ENCODE measurements at places on chromosomes 16 and 17.

DNA sequence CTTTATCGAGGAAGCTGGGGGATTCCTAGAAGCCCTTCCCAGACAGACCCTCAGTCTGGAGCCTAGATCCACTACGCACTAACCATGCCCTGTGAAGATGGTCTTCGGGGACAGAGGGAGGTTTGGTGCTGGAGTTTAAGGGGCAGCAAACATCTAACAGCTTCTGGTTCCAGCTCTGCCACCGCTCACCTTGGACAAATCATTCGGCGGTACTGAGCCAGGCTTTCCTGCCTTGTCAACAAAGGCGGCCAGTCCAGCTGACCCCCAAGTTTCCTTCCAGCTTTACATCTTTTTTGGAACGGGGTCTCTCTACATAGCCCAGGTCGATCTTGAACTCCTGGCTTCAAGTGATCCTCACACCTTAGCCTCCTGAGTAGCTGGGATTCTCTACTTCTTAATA is 369 bp upstream of the GJD3 start:
- no peak for DNase-seq

DNA sequence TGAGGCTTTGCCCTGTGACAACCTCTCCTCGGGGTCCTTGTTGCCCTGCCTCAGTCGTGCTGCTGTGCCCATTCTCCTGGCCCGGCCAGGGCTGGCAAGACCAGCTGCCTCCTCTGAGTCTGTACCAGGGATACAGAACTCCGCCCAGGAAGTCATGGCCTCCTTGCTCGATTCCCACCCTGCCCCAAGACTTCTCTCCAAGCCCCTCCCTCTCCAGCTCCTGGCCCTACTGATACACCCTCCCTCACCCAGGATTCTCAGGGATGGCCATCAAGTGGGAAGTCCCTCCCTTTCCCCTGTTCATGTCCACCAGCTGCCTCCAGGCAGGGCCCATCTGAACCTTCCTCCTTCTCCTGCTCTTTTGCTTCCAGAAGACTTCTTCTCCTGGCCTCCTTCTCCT is 11.2 kb upstream of the TMEM208 start:
- no peak for DNase-seq

GRCh38 chr17:58054641-58055040 is 28.6 kb upstream of the DYNLL2 start:
- DNase-seq, result no peak

DNA sequence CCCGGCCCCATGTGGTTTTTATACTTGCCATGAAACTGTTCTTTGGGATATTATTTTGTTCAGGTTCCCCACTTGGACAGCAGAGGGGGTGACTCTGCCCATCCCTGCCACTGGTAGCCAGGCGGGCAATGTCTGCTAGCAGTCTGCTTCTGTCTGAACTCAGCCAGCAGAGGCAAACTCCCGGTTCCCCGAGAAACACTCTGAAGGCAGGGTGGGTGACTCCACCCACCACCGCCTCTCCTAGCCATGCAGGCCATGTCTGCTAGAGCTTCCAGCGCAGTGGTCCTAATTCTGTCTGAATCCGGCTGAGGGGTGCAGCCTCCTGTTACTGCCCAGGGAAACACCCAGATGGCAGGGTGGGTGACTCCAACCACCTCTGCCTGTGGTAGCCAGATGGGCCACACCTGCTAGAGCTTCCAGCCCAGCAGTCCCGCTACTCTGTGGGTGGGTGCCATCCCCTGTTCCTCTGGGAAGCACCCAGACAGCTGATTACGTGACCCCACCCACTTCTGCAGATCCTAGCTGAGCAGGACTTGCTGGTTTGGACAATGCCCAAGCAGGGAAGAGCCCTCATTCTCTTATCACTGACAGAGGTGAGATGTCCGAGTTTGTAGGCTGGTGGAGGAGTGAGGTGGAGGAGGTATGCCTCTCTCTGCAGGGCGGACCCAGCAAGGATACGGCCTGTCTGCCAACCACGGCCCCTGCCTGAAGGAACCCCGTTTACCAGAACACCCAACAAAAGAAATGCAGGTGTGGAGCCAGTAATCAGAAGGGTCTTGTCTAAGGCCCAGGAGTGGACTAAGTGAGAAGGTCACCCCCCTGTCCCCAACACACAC is 22.4 kb downstream of the NLRP1 start:
- DNase-seq, result no peak

DNA sequence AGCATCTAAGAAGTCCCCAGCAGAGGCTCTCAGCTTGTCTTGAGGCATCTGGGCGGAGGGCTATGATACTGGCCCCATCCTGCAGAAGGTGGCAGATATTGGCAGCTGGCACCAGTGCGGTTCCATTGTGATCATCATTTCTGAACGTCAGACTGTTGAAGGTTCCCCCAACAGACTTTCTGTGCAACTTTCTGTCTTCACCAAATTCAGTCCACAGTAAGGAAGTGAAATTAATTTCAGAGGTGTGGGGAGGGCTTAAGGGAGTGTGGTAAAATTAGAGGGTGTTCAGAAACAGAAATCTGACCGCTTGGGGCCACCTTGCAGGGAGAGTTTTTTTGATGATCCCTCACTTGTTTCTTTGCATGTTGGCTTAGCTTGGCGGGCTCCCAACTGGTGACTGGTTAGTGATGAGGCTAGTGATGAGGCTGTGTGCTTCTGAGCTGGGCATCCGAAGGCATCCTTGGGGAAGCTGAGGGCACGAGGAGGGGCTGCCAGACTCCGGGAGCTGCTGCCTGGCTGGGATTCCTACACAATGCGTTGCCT is at the start of gene CIITA:
TSS of gene CIITA (plus strand) at position 404 of the 543 bp plus-strand sequence. CDS start at position 533, 129 bp downstream.
- no peak for DNase-seq
